Stimulated activated CD4-positive, alpha-beta T cell treated with anti-CD3 and anti-CD28 coated beads, Interleukin-1b, Interleukin-23, amount 100 ng/mL, for 1 hour (primary cell): ENCODE measurements at places on chromosomes 1 and 21.

- no peak for DNase-seq
These were observed 25.3 kb upstream of the ATP5PO start for GRCh38 chr21:33940881-33941245.

- DNase-seq: no peak
These were observed 2.8 kb downstream of the HPDL start for GRCh38 chr1:45329445-45329844.

GRCh38 chr1:160827418-160827817, 31.4 kb downstream of the LY9 start:
- DNase-seq: no peak

DNA sequence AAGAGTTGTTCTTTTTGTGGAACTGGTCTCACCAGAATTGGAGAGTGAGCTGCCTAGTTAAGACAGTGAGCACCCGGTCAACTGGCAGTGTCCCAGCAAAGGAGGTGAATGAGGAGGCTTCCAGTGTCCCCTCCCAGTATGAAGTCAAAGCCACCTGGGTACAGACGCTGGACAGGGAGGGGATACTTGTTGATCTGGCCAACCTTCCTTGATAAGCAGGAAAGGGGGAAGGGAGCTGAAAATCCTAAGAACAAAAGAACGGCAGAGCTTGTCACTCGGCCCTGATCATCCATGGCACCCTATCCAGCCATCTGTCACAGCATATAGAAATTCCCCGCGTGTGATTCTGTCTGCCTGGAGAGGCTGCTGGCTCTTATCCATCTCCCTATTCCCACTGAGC, 91.5 kb downstream of the SSBP3 start:
- DNase-seq: no peak

DNA sequence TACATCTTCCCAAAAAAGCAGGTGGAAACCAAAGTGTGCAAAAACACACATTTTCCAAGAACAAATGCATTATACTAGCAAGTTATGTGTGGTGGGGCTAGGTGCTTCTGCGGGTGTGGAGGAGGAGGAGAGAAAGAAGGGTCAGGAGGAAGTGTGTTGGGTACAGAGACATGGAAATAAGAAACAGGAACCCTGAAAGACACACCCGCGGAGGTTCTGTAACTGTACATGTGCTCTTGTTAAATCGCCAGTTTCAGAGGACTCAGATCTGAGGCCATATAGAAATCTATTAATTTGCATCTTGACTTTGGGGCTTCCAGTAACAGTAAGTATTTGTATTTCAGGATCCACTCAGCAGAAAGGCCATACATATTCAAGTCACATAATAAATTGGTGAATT, 30.9 kb downstream of the ERG start:
- no peak for DNase-seq

DNA sequence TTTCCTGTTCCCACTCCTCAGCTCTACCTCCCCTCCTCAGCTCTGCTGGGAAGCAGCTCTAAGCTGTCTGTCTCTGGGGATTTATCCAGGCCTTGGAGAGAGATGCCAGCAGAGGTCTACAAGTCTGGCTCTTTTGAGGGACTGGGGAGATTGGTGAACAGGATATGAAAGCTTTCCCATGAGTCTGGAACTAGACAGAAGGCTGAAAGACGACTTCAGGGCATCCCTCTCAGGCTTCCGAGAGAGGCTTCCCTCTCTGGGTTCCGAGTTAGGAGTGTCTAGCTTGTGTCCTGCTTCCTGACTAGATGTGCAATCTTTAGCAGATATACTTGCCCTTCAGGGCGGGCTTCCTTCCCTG, 733 bp downstream of the TMEM35B start:
- no peak for DNase-seq

DNA sequence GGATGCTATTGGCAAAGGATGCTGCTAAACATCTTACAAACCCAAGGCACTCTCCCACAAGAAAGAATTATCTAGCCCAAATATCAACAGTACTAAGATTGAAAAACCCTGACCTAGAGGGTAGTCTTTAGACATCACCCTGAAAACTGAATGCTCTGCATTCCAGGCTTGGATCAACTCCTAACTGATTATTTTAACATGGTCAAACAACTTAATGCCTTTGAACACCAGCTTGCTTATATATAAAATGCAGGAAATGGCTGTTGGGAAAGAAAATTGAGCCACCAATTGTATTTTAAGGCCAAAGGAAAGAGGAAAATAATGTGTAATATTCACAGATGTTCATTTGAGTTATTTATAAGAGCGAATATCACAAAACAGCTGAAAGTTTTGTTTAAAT, 72.2 kb upstream of the C1orf87 start:
- DNase-seq: no peak

DNA sequence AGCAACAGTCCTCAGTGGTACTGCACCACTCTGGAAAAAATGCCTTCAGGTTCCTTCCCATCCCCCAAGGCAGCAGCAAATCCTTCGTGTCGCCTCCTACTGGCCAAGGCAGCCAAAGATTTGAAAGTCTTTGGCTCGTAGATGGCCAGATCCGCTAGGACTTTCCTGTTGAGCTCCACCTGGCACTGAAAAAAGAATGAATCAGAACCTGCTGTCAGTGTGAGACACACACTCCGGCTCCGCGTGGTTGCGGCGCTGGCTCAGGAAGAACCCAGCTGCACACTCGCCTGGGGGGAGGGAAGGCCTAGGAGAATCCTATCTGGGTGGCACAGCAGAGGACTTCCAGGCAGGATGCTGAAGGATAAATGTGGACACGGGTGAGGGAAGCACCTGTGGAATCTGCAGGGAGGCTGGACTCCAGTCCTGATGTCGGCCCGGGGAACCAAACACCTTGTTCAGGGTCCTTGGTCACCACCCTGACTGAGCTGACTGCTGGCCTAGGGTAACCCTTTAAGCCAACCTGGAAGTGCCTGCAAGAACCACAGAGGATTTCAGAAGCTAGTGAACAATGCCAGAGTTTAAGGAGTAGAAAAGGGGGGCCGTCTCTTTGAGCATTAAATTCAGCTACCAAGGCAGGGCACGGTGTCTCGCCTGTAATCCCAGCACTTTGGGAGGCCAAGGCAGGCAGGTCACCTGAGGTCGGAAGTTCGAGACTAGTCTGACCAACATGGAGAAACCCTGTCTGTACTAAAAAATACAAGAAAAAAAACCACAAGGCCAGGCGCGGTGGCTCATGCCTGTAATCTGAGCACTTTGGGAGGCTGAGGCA, 3.2 kb upstream of the CCNL2 start:
- DNase-seq: no peak

- DNase-seq: no peak
These were observed 24.3 kb downstream of the PTGS2 start for GRCh38 chr1:186655876-186656275.

DNA sequence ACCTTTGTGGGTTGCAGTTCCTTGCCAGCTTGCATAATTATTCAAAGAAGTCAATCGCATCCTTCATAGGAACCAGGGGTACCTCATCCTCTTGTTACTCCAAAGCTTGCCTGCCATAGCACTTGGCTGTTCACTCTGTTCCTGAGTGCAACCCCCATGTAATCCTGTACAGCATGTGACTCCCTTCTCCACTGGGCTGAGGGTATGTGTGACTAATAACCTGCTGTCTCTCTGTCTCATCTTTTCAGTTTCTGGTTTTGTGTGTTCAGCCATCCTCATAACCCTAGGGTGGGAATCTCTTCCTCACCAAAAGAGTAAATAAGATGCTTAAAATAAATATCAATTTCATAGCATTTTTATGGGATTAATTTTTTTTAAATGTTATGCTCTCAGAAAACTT, 351.9 kb downstream of the S1PR1 start:
- no peak for DNase-seq

GRCh38 chr1:10509809-10510509, 35.2 kb downstream of the PEX14 start:
- DNase-seq: no peak

- no peak for DNase-seq
These were observed 1500.2 kb upstream of the PRMT6 start for GRCh38 chr1:105556266-105556665.

DNA sequence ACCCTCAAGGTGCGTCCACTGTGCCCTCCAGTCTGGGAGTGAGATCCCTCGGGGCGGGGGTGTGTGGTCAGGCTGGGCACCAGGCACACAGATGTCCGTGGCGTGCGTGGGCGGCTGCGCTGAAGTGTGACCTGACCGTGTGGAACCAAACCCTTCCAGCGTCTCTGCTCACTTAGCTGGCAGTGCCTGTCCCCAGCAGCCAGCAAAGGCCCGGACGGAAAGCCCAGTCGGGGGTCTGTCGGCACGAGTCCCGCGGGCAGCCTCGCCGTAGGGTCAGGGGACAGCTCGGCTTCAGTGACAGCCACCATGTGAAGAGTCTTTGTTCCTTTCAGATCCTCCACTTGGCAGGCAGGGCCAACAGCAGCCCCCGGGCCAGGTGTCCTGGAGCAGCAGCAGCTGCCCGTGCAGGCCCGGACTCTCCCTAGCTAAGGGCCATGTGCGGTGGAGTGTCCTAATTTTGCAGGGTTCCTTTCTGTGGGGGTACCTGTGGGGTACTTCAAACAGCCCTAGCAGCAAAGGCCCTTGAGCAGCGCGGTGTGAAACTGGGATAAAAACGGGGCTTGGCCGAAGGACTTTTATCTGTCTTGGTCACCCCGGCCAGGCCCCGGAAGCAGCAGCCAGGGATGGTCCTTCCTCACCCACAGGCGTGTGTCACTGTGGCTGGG, 11.6 kb downstream of the TTLL10 start:
- no peak for DNase-seq

DNA sequence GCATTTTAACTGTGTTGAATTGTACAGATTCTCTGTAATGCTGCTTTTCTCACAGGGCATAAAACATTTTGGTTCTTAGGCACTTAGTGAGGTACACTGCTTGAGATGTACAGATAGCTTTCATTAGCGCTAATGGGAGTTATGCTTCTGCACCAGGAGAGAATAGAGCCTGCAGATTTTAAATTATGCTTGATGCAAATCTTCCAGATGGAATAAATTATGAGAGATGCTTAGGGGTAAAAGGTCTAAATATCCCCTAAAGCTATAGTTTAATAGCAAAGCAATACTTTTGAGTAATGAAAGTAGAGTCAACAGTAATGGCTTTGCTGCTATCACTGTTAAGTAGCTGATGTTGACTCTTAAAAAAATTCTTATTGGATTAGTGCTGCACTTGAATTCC, 248.9 kb downstream of the S1PR1 start:
- DNase-seq: no peak
